ENCODE measurements at places on chromosomes 16 and 17.
A peak's percentile ranks its signal among the peaks of the same experiment; 100 is the strongest.

DNA sequence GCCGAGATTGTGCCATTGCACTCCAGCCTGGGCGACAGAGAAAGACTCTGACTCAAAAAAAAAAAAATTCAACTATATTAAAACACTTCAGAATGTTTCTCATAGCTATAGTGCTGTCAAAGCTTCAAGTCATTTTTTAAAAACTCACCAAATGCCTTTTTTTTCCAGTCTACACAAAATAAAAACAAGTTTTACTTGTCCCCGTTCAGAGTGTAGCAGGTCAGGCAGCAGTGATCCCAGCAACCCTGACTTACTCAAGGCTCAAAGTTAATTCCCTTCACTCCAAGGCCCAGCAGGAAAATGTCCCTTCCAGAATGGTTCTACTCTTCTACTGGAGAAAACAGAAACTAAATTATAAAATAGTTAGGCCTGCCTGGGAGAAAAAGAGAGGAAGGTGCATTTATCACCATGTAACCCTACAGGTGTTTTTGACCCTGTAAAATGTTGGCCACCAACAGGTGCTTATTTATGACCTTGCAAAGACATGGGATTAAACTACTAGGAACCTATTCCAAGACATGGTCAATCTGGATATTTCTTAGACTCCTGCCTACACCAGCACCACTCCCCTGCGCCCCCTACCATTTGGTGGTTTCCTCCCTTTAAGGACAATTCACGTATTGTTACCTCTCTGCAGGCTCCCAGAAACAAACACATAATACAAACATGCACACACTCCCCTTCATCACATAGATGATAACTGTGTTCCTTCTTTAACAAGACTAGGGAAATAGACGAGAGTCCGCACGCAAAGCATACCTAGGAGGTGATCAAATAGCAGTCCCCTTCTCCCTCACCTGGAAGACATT lies 5.4 kb downstream of the AMFR start:
- ATAC-seq, result no peak

DNA sequence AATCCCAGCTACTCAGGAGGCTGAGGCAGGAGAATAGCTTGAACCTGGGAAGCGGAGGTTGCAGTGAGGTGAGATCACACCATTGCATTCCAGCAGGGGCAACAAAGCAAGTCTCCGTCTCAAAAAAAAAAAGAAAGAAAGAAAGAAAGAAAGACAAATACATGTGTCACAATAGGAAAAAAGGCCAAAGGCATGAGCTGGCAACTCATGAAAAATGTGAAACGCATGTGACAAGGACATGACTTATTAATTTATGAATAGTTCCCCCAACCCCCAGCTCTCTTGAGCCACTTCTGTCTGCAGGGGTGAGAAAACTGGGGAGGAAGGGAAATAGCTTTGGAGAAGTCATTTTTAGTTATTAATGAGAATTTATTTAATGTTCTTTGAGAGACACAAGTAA lies 120.6 kb downstream of the AIPL1 start:
- ATAC-seq, result no peak

DNA sequence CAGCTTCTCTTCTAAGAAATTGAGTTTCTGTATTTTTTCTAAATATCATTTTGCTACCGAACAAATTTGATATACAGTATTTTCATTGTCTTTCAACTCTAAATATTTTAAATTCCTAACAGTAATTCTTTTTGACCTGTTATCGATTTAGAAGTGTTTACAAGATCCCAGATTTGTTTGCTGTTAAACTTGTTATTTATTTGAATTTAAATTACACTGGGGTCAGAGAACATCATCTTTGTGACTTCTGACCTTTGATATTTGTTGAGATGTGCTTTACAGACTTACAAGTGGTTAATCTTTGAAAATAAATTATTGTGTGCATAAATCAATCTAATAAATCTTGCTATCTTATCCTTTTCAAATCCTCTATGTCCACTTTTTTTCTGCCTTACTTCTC lies 94.2 kb downstream of the ARHGAP44 start:
- ATAC-seq, result no peak

- peak; percentile 23 for ATAC-seq
These were observed 5.0 kb downstream of the CARHSP1 start for GRCh38 chr16:8863594-8864424.

- ATAC-seq, result no peak
These were observed 28.1 kb upstream of the KRT17 start for GRCh38 chr17:41652461-41652970.

- no peak for ATAC-seq
These were observed 73.6 kb downstream of the OR1D5 start for GRCh38 chr17:2989855-2990254.

- ATAC-seq, result peak; percentile 88
These were observed 412 bp downstream of the EPN2 start for GRCh38 chr17:19237389-19238166.

DNA sequence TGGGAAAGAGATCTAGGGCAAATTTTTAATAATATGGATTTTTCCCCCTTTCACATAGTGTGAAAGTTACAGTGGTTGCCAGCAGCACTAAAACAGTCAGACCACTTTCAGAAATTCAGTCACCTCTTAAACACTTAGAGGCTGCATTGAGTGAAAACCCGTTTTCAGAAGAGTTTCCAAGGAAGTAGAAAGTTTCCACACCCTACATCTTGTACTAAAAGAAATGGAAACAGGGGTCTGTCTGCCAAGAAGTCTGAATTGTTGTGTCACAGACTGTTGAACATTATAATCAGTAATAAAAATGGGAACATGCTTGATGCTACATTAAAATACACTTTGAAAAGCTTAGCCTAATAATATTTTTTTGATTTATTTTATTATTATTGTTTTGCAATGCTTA lies 278.9 kb upstream of the KCNJ16 start:
- ATAC-seq, result no peak

- ATAC-seq, result no peak
These were observed 1.7 kb upstream of the STAT5A start for GRCh38 chr17:42286411-42287221.

DNA sequence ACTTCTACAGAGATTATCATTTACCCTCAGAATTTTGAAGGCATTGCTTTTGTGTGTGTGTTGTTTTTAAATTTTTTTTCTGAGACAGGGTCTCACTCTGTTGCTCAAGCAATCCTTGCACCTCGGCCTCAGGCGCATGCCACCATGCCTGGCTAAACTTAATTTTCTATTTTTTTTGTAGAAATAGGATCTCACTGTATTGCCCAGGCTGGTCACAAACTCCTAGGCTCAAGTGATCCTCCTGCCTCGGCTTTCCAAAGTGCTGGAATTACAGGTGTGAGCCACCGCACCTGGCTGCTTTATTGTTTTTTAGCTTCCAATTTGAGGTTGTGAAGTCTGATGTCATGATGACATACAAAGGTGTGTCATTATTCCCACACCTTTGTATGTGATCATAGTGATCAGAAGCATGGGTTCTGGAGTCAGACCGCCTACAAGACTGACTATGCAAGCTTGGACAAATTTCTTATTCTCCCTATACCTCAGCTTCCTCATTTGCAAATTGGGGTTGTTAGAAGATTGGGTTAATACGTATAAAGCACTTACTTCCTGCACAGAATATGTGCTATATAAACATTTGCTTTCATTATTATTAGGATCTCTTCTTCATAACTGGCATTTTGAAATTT lies 5.8 kb downstream of the SEPHS2 start:
- ATAC-seq, result no peak

DNA sequence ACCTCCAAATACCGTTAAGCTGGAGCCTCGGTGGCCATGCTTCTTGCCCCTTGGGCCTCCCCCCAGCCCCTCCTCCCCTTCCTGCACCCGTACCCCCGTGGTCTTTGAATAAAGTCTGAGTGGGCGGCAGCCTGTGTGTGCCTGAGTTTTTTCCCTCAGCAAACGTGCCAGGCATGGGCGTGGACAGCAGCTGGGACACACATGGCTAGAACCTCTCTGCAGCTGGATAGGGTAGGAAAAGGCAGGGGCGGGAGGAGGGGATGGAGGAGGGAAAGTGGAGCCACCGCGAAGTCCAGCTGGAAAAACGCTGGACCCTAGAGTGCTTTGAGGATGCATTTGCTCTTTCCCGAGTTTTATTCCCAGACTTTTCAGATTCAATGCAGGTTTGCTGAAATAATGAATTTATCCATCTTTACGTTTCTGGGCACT lies 928 bp downstream of the HBA1 start:
- ATAC-seq, result no peak

DNA sequence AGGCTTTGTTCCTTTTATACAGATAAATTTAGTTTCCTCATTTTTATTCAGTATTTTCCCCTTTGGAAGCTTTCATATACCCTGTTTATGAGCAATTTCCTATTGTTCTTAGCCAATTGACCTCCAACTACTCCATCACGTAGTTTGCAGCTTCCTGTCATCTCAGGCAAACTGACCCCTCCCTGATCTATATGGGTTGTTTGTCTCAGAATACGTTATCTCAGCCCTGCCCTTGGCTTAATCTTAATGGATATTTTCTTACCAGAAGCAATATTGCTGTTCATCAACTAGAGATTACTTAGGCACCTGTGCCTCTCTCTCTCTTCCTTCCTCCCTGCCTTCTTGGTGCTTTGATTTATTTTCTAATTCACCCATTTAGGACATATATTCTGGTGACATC lies 81.2 kb downstream of the ZNF18 start:
- no peak for ATAC-seq
